ENCODE measurements at places on chromosomes 13 and 19.
A peak's percentile ranks its signal among the peaks of the same experiment; 100 is the strongest.

DNA sequence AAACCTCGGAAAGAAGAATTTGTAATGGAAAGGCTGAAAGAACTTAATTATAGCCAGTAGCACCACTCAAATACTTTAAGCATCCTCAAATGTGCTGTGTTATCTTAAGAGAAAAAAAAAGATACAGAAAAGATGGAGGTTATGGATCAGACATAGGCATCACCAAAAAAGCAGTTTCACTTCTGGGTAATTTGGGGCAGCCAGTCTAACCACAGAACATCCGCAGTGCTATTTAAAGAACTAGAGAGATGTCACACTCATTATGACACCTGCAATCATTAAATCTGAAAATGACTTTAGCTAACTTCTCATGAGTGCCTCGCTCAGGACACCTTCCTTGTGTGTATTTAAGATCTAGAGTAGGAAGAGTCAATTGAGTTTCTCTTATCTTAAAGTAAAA, 211.8 kb downstream of the RBM26 start:
- no peak for DNase-seq

GRCh38 chr13:28716511-28716910, 2.3 kb downstream of the SLC46A3 start:
- DNase-seq: no peak

DNA sequence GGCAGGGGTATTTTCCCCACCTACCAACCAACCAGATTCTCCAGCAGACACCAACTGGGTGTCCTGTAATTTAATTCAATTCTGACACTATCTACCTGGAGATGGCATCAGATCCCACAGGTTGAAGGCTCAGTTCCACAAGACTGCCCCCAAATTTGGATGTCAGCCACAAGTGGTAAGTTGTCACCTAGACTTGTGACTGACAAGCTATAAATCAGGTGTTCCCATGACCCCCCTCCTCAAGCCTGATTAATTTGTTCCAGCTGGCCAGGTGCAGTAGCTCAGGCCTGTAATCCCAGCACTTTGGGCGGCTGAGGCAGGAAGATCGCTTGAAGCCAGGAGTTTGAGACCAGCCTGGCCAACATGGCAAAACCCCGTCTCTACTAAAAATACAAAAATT, 10.6 kb upstream of the HAUS5 start:
- DNase-seq: no peak

GRCh38 chr13:36329361-36329760, 16.8 kb downstream of the SPART start:
- DNase-seq: no peak

GRCh38 chr13:46160471-46161066, 21.4 kb downstream of the LCP1 start:
- no peak for DNase-seq

DNA sequence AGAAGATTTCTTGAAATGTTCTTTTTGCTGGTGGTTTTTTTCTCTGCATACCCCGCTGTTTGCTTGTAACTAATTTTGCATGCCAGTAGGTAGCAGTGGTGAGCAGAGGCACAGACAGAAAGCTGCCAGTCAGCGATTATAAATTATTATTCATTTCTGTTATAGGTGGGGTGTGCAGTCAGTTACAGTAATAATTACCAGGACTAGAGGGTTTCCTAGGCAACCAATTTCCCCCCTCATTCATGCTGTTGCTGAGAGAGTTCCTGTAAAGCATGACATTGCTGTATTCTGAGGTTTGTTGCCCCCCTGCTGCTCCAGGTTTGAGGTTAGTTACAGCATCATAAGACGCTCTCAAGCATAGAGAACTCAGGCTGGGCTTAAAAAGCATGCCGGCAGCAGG, 104.5 kb downstream of the URI1 start:
- DNase-seq: no peak

- no peak for DNase-seq
Measured at GRCh38 chr13:70171151-70171550, 62.9 kb upstream of the KLHL1 start.

DNA sequence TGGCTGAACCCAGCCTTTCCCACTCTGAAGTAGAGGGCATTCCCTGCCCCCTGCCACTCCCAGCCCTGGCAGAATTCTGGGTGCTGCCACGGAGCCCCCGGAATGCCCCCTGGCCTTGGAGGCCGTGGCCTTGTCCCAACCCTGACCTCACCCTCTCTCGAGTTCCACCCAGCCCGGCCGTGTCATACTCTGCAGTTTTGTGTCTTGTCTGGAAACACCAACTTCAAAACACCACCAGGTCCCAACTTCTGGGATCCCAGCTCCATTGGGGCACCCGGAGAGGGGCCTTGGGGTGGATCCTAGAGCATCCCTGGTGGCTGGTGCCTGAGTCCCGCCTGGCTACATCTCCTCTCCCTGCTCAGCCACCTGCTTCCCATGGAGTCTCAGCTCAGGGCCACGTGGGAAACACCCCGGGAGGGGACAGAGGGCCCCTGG, 81.4 kb upstream of the MCF2L start:
- DNase-seq: no peak

DNA sequence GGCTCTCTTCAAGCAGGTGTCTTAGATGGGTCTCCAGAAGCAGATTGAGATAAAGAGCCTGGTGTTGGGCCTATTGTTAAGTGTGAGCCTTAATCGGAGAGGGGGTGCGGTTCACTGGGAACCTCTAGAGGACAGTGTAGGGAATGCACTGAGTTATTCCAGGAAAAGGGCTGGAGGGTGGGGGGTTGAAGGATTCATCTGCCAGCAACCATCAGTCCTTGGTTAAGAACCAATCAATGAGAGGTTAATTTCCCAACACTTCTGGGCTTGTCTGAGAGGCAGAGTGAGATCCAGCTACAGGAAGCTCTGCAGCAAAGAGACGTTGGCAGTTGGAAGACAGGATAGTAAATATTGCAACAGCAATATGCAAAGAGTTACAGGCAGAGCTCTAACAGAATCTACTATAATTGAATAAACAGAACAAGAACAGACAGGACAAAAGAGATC, 28.7 kb downstream of the CYP4F2 start:
- DNase-seq: no peak

DNA sequence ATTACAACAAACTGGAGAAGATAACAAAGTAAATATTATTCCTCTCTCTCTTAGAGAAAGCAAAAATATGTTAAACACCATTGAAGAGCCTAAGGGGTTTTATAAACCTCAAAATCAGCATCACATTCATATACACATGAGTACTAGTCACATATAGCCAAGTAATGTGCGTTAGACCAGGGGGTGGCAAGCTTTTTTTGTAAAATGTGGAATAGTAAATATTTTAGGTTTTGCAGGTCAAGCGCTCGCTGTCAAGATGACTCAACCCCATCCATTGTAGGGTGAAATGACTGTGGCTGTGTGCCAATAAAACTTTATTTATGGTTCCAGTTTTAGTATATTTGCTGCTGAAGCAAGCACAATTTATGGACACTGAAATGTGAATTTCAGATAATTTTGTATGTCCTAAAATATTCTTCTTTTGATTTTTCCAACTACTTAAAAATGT, 21.7 kb downstream of the RFX2 start:
- DNase-seq: no peak

GRCh38 chr19:10338940-10339339, 484 bp downstream of the ICAM3 start:
- no peak for DNase-seq

DNA sequence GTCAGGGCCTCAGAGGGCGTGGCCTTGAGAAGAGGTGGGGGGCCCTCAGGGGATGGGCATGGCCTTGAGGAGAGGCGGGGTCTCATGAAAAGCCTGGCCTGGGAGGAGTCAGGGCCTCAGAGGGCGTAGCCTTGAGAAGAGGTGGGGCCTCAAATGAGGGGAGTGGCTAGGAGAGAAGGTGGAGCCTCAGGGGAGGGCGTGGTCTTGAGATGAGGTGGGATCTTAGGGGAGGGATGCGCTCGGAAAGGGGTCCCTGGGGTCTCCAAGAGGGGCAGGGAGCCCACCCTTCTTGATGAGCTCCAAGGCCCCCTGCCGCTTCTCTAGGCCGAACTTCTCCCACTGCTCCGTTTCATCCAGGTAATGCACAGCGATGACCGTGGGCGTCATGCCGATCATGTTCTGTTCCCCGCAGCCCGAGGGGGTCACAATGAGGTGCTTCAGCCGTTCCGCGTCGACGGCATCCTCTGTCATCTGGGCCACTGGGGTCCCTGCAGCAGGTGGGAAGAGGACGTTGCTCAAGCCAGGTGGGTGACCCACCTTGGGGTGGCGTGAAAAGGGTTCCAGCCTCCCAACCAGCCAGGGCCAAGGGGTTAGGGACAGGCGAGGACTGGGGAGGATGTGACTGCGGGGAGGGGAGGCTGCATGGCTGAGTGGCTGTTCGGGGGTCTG, 24.3 kb upstream of the TNFSF14 start:
- no peak for DNase-seq

DNA sequence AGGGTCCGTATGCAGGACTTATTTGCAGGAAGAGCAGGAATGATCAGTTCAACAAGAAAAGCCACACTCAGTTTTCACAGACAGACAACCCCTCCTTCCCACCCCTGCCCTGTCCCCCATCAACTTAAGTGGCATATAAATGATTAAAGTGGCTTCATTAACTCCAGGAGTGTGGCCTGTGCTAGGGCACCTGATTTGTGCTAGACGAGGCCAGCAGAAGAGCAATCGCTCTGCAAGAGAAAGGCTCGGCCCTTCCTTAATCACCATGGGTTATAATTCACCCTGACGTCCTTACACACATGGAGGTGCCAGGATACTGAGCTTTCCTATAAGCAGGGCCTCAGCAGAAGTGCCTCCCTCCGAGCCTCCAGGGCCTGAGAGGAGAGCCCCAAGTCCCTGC, 14.6 kb downstream of the C19orf12 start:
- DNase-seq: no peak

DNA sequence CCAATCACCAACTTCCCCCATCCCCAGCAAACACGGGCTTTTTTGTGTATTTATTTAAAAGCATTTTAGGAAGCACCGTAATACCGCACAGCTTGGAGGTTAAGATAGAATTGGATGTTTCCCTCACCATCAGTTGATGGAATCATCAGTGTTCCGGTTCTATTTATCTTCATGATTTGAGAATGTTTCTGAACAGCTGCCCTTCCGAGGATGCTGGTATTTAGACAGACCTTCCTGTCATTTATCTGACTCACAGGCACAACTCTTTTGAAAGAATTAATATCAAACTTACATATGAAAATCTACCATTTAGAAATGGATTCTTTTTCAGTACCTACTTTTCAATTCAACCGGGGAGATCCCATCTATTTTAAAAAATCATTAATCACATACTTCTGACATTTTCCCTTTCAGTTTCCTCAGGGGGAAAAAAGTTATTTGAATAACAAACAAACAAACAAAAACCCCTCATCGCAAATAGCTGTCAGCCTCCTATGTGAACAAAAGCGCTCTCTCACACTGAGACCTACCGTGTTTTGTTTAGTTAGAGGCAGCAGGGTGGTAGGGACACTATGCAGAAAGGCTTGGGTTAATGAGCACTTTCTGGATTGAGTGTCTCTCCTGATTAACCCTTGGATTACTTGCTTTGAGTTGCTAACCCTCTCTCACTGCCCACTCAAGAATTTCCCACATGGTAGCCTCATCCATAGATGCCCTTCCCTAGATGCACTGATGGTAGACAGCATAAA, 189.3 kb downstream of the TM9SF2 start:
- no peak for DNase-seq

- DNase-seq: no peak
Measured at GRCh38 chr13:64697226-64697625, 2532.9 kb downstream of the PCDH9 start.

GRCh38 chr13:36883824-36884223, 36.2 kb downstream of the SMAD9 start:
- no peak for DNase-seq

DNA sequence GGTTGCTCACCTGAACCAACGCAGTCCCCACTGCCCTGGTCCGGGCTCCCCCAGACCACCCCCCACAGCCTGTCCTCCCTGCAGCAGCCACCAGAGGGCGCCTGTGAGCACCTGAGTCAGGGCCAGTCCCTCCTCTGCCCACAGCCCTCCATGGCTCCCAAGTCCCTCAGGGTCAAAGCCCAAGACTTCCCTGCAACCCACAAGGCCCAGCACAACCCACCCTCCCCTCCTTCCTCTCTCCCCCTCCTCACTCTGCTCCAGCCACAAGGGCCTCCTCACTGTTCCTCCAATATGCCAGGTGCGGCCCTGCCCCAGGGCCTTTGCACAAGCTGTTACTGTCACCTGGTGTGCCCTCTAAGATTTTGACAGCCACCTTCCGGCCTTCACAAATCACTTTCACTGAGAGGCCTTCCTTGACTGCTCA, 10.9 kb downstream of the GNA15 start:
- no peak for DNase-seq

GRCh38 chr13:20461860-20462532, 63.7 kb downstream of the CRYL1 start:
- no peak for DNase-seq

GRCh38 chr19:49677901-49678674, 1.0 kb downstream of the PRMT1 start:
- DNase-seq: peak; percentile 95

GRCh38 chr13:82772816-82773215, 1109.5 kb downstream of the SLITRK1 start:
- DNase-seq: no peak

DNA sequence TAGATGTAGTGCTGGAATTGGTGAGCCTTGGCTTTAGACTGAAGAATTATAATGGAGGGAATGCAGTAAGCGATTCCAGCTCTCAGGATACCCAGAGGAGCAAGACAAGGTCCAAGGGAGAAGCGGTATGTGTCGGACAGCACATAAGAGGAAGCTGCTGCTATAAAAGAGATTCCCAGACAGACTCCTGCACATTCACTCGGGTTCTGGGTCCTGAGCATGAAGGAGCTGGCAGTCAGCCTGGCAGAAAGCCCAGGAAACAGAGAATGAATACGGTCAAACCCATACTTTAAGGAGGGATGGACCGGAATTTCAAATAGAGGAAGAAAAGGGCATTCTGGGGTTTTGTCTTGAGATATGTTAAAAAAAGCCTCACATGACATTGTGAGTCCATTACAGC, 308.3 kb downstream of the DNAJC15 start:
- no peak for DNase-seq

- no peak for DNase-seq
Measured at GRCh38 chr19:17909003-17909732, 23.6 kb upstream of the CCDC124 start.

- no peak for DNase-seq
Measured at GRCh38 chr13:77373502-77373901, 46.6 kb upstream of the MYCBP2 start.

DNA sequence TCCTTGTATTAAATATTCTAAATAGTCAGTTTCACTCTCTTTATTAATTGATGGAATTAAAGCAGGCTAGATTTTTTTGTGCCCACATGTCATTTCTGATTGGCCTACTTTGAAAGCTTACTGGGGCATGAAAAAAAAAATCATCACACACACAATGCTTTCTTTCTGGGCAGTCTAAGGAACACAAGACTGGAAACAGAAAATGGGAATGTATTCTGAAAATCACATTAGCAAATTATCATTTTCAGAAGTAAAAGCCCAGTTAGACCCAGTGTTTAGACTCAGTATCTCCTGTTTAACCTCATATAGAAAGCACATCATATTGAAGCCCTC, 339.4 kb downstream of the SPRY2 start:
- no peak for DNase-seq

- DNase-seq: no peak
Measured at GRCh38 chr13:93268327-93269028, 41.9 kb downstream of the GPC6 start.

All from omental fat pad (tissue), 4 donors.